H7 (cell line): ENCODE measurements at places on chromosomes 4 and X. TPM values are rescaled to one million over a fixed set of nuclear protein-coding genes. Genes with fewer than 3 reads are reported as not detected.

PSAPL1 gene
- 0.14 and 0.22 TPM in 2 replicates for total RNA-seq

ABLIM2 gene
- 1.6 and 1.9 TPM in 2 replicates for total RNA-seq

LINC00632 gene
- total RNA-seq = 11.5 and 17.9 TPM in 2 replicates

CPE gene
- total RNA-seq = 23.2 and 32.6 TPM in 2 replicates

CLDN34 gene
- 0.52 TPM in 1 of 2 replicates, not detected in the other for total RNA-seq

HERC6 gene
- 1.9 and 2.9 TPM in 2 replicates for total RNA-seq

MXD4 gene
- 13.4 and 22.3 TPM in 2 replicates for total RNA-seq

MAGEA4 gene
- 94.1 and 138 TPM in 2 replicates for total RNA-seq

GUCY1B1 gene
- total RNA-seq = 3.3 and 5.1 TPM in 2 replicates
